ENCODE measurements at places on chromosomes 4 and X.

DNA sequence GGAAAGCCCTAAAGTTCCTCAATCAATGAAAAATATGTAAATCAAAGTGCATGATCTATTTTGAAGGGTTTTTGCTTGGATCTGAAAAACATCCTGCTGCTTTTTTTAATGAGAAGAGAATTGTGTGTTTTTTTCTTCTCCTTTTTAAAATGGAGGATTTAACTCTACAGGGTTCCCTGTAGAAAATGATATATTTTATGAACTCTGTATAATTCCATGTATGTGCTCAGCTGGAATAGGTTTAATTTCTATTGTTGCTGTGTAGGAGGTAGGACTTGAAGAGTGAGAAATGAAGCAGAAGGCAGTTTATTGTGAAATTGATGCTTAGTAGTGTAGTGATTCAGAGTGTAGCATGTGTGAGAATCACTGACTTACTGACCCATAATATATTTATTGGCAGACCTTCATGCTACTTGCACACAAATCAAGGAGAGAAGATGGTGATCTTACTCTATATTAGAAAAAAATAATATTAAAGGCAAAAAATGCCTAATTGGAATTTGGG, 286.8 kb upstream of the FSTL5 start:
- no peak for DNase-seq

DNA sequence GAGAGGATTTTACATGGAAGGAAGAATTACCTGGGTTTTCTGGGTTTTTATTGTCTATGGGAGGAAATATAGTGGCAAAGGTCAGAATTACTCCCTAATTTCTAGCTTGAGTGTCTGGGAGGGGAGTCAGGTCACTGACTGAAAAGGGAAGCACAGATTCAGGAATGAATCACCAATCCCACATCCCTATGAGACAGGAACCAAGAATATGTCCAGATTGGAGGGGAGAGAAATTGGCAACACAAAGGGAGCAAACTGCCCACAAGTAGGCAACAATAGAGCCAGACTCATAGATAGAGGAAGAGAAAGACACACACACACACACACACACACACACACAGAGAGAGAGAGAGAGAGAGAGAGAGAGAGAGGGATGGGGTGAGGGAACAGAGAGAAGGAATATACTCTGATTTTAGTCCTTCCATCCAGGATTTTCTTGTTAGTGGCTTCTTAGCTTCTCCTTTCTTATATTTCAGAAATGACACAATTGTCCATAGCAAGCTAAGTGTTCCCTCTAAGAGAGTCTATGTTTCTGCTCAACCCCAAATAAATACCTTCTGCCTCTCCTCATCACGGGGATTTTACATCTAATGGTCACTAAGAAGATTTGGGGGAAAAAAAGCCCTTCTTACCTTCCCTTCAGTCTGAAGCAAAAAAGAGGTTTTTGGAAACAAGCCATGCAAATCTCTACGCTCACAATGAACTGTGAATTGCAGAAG, 12.0 kb downstream of the P2RY10 start:
- no peak for DNase-seq

GRCh38 chrX:31521941-31522340, 450.1 kb upstream of the FTHL17 start:
- no peak for DNase-seq

GRCh38 chrX:79366873-79367749, at the start of gene ITM2A:
Gene ITM2A, minus strand, starts transcription at chrX:79367334. Its CDS starts 119 bp downstream, at chrX:79367215.
- DNase-seq: no peak

DNA sequence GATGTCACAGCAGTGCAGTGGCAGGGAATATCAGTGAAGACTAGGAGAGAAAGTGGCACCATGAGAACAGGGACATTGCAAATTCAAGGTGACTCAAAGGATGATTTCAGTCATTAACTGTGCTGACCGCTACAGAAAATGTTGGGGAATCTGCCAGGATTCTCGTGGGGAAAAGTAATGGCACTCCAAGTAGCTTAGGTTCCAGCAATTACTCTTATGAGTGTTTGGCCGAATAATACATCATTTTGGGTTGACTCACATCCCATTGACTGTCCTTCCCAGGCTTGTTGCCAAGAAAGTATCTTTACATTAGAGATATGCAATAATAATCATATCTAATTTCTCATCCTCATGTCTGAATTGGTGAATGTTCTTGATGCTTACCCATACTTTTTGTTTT, 1411.1 kb upstream of the PCDH7 start:
- DNase-seq: no peak

- DNase-seq: no peak
Observed at GRCh38 chrX:12370497-12370986, 232.3 kb downstream of the FRMPD4 start.

- no peak for DNase-seq
Observed at GRCh38 chrX:30905321-30905720, 16.3 kb upstream of the TAB3 start.

- no peak for DNase-seq
Observed at GRCh38 chrX:11952176-11952720, 186.0 kb upstream of the FRMPD4 start.

DNA sequence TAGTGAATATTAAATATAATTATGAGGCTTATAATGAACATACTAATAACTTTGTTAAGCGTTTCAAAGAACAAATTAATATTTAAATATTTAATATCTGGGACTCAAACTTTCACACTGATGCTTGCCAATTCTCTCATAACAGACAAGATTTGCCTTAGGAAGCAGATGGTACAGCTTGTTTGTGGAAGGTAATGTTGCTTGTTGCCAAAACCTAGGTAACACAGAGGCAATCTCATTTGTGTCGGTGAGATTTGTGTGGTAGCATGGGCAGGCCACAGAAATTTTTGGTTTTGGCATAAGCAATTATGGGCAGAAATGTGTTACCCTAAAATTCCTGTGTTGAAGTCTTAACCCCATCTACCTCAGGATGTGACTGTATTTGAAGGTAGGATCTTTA, 114.9 kb upstream of the AFF2 start:
- DNase-seq: no peak

- DNase-seq: peak; percentile 18
Observed at GRCh38 chrX:66625525-66625924, 13.4 kb downstream of the EDA2R start.

DNA sequence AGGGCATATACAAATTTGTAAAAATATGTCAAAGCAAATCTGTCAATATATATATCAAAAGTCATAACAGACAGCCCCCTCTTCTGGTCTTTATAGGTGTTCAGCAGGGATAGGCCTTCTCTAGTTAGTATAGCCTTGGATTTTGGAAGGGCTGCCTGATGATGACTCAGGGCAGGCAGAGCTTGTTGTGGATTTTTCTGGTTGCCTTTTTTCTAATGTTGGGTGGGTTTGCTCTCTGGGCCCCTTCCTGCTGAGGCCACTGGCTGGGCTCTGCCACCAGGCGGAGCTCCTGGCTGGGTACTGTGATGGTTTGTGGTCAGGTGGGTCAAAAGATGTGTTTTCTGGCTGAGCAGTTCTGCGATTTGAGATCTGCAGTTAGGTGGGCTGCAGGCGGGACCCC, 294.2 kb downstream of the GRIA2 start:
- DNase-seq: no peak

GRCh38 chrX:149527705-149528104, 13.1 kb upstream of the EOLA1 start:
- DNase-seq: peak; percentile 44

DNA sequence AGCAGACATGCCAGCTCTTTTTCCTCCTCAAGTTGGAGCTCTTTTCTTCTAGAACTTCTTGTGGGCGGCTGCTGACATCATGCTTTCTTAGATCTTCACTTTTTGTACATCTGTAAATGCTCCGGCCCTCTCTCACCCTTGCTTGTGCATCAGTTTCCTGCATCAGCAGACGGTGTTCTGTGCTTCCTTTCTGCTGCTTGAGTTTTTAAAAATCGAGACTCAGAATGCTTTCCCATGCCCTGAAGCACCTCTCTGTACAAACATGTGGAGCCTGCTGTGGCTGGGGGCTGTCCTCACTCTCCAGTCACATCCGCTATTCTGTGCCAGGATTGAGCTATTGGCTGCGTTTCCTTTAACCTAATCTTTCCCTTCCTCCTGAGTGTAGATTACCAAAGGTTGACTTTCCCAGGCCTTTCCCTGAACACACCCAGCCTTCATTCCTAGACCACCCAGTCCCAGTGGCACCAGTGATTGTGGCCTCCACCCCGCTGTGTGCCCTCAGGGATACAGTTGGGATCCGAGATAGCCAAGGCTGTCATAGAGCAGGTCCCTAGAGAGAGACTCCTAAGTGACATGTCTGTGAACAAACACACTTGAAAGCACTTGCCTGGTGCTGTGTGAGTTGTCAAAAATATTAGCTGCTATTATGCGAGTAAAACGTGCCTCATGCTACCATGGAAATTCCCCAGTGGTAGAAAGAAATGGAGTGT, 41.9 kb downstream of the TNIP2 start:
- DNase-seq: no peak

DNA sequence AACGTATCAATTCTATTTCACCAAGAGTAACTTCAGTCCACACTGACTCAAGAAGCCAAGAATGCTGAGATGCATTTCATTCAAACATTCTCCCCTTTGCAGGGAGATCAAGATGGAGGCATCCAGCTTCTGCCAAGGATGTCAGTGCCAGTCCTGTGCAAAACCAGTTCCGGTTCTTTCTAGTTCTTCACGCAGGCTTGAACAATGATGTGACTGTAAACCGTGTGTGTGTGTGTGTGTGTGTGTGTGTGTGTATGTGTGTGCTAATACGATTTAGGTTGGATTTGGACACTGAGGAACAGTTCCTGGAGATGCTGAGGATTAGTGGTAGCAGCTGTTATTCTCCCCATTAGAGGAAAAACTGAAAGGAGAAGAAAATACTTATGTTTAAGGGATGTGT, at the start of gene REELD1:
TSS of gene REELD1 (plus strand) at position 301 of the 400 bp plus-strand sequence. CDS start 2,415 bp downstream, outside the sequence.
- DNase-seq: no peak

DNA sequence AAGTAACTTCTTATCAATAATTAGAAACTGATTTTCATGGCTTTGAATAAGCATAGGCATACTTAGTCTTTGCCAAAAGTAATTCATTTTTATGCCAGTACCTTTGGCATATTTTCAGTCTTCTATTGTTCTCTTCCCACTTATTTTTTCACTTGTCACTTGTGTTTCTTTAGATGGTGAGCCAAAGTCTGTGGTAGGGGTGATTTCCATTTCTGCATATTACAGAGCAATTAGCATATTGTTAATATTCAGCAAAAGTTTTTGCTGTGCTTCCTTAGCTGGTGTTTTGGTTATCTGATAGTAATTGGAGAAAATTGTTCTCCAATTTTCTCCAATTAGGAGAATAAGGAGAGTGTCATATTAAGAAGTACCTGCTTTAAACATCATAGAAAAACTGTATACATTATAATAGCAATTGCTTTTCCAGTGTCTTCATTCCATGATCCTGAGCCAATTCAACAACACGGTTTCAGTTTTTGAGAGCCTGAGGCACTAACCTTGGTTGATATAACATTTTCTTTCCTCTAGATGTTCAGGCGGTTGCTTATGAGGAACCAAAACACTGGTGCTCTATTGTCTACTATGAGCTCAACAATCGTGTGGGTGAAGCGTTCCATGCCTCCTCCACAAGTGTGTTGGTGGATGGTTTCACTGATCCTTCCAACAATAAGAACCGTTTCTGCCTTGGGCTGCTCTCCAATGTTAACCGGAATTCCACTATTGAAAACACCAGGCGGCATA, 64.7 kb downstream of the SMAD1 start:
- no peak for DNase-seq

GRCh38 chrX:72045141-72045540, 86.6 kb downstream of the RTL5 start:
- DNase-seq: no peak

DNA sequence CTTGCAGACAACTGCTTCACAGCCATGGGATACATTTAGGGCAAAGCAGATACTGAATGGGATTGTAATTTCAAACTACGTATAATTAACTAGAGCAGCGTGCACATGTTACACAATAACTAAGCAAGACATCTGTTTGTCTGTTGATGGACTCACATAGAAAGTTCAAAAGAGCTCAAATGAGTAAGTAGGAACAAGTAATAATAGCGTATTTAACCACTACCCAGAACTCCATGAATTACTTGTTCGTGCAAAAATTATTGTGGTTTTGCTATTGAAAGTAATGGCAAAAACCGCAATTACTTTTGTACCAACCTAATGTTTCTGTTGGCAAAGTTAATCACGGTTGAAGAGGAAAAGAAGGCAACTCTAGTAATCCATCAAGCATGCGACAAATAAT, 825.4 kb downstream of the PCDH18 start:
- no peak for DNase-seq

GRCh38 chr4:125765941-125766340, 451.2 kb downstream of the FAT4 start:
- DNase-seq: no peak

- peak; percentile 3 for DNase-seq
Observed at GRCh38 chr4:56466910-56467283, 520 bp upstream of the SRP72 start.

DNA sequence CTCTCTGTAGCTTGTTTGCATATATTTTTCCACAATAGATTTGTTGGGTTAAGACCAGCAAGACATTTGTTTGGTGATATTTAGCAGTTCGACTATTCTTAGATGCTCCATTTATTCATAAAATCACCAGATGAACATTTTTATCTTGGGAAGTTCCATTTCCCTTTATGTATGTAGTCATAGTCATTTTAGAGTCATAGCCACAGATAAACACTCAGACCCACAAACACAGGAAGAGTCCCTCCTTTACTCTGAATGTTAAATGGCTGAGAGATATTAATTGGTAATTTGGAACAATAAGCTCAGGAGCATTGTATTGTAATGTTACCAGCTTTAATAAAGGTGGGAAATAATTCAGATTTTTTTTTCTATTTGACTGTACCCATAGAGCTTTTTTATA, 1608.7 kb downstream of the STIM2 start:
- DNase-seq: no peak

DNA sequence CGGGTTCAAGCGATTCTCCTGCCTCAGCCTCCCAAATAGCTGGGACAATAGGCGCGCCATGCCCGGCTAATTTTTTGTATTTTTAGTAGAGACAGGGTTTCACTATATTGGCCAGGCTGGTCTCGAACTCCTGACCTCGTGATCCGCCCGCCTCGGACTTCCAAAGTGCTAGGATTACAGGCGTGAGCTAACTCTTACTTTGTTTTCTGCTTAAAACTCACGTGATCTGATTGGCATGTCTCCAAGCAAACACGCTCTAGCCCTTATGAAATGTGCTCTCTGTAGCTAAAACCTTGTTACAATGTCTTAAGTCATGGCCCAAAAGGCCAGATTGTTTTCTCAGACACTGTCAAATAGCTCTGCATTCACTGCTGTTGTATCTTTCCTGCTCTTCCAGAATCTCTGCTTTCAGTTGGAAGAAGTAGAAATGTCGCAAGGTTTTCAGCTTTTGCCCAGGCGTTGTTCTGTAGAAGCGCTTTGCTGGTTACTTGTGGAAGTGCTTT, 39.7 kb upstream of the OGT start:
- no peak for DNase-seq
